ENCODE measurements at places on chromosomes 7 and 10.

DNA sequence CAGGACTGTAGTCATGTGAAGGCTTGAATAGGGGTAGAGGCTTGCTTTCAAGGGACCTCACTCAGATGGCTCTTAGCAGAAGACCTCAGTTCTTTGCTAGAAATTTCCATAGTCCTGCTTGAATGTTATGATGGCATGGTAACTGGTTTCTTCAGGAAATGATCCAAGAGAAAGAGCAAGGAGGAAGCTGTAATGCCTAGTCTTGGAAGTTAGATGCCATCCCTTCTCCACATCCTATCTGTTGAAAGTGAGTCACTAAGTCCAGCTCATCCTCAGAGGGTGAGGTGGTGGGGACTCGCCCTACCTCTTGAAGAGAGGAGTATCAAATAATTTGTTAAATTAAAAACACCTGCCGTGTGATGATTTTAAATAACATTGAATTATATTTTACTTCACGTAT is 4.6 kb downstream of the MGAM start:
- no peak for DNase-seq

- no peak for DNase-seq
These were observed 1247.3 kb downstream of the NXPH1 start for GRCh38 chr7:9680713-9681112.

GRCh38 chr10:81013771-81014170 is 476.1 kb downstream of the SH2D4B start:
- no peak for DNase-seq

DNA sequence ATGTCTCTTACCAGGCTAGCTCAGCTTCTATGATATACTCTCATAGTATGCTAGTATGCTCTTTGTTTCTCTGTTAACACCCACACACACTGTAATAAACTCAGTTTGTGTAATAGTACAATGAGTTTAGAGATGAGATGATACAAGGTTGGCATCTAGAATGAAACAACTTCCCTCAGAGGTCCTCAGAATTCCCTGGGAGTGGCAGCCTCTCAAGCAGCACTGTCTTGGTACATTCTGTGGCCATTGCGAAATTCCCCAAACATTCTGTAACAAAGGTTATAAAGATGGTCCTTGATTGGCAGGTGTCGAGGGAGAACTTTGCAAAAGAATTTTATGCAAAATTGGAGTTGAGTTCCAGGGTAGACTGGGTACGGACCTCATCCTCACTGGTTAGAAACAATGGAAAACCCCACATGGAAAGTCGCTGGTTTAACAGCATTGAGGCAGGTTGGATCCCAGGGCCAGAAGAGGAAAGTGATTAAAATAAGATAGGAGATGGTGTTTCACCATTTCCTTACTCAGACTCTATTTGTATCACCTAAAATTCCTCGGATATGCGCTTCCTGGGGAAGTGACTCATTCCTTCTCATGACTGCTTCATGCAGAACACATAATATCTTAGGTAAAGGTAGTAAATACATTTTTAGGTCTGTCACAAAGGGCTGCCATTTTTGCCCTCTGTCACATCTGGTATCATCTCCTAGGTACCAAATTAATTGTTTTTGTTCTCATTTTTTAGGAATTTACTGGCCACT is 657.8 kb downstream of the SORCS1 start:
- DNase-seq = no peak

- DNase-seq = no peak
These were observed 247.3 kb upstream of the HPS1 start for GRCh38 chr10:98694014-98694413.

All from liver (tissue), 10 donors.